ENCODE measurements at places on chromosomes 6 and 20. TPM values are rescaled to one million over a fixed set of nuclear protein-coding genes. Genes with fewer than 3 reads are reported as not detected.
A peak's percentile ranks its signal among the peaks of the same experiment; 100 is the strongest.

- DNase-seq: no peak
Observed at GRCh38 chr20:46755483-46756413, 46.3 kb downstream of the SLC2A10 start.

- DNase-seq: no peak
Observed at GRCh38 chr6:125932451-125932795, 24.1 kb upstream of the HINT3 start.

DNA sequence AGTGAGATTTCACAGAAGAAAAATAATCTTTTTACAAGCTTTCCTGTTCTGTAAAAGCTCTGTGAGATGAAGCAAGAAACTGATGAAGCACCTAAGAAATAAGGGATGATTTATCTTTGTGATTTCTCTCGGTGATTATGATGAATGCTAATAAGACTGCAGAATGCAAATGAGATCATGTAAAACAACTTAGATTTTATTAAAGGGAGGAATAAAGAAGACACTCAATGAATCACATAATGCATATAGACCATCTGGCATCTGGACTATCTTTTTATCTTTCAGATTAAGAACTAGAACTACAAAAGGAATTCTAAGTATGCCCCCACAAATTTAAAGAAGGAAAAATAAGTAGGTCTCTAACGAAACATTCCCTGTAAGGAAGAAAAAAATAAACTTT is 361.5 kb upstream of the OPRM1 start:
- no peak for DNase-seq

- DNase-seq: peak; percentile 82
Observed at GRCh38 chr20:31595654-31596411, 9.3 kb upstream of the ID1 start.

- DNase-seq: peak; percentile 85
Observed at GRCh38 chr6:113855500-113856374, 1.4 kb upstream of the MARCKS start.

Gene PGC
- total RNA-seq: not detected

Gene KLHDC3
- total RNA-seq: 211 TPM

Measured in muscle of leg (tissue), 16 donors.